ENCODE measurements at places on chromosomes 7 and 10.

DNA sequence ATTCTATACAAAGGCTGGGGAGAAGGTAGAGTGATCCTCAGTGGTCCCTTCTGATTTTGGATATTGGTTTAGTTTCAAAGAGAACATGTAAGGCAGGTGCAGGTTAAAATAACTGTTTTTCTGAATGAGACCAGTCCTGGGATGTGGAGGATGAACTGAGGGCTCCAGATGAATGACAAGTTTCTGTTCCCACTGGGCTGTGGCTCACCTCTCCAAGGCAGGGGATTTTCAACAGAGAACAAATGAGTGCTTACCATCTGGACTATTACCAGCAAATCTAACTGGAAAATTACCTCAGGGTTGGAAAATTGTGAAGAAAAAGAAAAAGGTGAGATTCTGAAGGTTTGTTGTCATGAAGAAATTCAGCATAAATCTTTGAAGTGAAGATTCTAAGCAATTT, 8.0 kb downstream of the LAMB4 start:
- no peak for DNase-seq

DNA sequence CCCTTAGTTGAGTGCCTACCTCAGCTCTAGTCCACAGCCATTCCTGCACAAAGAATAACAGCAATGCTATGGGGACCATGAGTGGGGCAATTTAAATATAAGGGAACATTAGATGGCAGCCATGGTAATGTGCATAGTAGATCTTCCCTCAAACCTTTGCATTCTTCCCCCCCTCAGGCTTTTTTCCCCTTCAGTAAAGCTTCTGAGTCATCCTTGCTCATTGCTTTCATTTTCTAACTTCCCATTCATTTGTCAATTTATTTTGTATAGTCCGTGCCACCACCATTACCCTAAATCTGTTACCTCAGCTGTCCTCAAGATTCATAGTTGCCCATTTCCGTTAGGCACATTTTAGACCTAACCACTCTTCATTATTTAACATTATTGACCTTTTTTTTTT, 10.7 kb downstream of the HECTD2 start:
- DNase-seq, result no peak

DNA sequence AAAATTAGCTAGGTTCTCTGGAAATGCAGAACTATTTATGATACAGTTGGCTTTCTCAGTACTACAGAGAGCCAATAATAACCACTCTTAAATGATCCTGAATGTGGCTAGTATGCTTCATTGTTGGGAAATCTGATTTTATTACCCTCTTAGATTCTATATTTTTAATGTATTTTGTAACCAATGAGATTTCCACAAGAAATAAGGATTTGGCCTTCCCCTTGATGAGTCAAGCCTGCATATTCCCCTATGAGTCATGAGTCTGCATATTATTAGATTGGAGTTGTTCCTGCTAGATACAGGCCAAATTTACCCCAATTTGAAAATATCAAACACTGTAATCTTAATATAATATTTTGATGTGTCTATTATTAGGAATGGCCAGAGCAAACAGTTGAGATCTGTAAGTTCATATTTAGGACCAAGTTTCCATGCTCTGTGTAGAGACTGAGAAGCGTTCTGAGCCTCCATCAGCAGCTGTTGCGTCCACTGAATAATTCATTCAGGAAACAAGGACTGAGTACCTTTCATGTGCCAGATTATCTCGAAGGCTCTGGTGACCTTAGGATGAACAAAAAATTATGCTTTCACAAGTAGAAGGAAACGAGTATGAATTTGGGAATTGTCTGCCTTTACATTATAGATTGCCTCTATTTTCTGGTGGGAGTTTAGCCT, 793.4 kb downstream of the NRG3 start:
- no peak for DNase-seq

DNA sequence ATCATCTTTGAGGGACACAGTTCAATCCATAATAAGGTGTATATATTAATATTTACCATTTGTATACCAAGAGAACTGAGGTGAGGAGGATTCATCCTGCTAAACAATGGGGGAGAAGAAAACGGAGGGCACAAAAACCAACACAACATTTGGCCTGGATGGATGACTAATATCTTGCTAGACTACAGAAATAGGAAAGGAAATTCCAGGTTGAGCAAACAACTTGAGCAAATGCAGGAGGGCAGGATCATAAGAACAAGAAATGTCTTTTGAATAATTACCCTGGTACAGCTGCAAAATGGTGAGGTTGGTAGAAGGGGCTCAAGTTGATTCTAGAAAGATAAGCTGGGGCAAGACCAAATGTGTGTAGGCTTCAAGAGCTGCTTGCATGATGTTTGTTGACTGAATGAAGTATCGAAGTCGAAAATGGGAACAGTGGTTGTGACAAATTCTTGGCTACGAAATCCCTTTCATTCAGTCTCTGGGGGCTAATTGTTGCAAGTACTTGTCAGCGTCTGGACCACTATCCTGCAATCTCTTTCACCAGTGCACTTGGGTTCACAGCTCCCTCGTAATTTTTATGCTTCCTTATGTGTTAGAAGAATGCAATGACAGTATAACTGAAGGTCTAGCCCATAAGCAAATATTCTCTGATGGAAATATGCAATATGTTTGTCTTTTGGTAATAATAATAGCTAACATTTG, 176.2 kb downstream of the PTEN start:
- no peak for DNase-seq

- DNase-seq, result no peak
Observed at GRCh38 chr10:13062803-13063202, 37.2 kb upstream of the OPTN start.

DNA sequence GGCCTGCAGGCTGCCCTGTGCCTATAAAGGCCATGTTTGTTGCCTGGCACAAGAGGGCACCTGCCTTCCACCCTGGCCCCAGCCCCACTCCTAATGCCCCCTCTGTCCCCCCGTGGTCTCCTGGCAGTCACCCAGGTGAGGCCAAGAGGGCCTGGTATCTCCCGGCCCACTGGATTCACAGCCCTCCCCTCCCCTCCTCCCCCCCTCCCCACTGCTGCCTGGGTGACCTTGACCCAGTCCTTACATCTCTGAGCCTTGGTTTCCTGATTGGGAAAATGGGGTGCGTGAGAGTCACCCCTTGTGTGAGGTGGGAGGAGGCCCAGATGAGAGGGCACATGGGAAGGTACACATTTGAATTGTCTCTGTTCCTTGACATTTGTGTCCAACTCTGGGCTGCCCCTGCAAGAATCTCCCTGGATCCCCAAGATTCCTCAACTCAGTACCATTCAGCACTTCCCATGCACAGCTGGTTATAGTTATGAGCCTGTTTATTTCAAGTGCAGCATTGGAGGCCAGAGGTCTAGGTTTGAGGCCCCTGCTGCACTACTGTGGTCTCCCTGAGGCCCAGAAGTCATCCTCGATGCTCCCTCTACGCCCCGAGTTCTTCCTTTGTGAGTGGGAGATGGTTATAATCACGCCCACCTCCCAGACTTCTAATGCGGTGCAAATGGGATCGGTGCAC, 58.9 kb downstream of the TMEM270 start:
- no peak for DNase-seq

GRCh38 chr10:2881720-2882620, 185.4 kb upstream of the PFKP start:
- DNase-seq, result no peak

DNA sequence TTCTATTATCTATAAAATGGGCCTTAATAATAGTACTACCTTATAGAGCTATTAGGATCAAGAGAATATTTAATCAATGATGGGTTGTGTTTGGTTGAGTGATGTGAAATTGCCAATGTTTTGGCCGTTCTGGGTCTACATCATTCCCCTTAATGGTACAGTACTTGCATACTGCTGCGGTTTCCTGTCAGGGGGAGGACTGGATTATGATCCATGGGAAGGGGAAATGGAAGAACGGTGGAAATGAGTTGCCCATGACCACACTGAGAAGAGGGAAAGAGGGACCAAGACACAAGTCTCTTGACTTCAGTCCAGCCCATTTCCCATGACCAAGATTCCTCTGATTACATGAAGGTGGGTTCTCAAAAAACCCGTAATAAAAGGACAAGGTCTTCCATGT, 999 bp upstream of the MRPS24 start:
- DNase-seq, result no peak

- no peak for DNase-seq
Observed at GRCh38 chr7:133668296-133669060, 415.6 kb downstream of the EXOC4 start.

DNA sequence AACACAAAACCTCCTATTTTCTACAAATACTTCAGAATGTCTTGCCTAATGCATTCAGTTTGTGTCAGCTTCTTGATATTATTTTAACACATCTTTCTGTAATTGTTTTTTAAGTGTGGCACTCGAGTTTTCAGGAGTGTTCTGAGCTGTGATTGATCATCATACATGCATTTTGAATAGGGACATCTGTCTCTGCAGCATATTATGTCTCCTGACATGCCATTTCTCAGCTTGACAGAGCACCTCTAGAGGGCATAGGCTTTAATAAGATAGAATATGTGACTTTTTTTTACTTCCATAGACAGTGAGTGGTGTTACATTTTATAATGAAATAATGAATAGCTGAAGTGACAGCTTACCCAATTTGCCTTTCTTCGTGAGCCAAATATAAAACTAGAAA, 219.2 kb upstream of the HDAC9 start:
- no peak for DNase-seq

GRCh38 chr10:129793996-129794395, 170.1 kb downstream of the EBF3 start:
- no peak for DNase-seq

DNA sequence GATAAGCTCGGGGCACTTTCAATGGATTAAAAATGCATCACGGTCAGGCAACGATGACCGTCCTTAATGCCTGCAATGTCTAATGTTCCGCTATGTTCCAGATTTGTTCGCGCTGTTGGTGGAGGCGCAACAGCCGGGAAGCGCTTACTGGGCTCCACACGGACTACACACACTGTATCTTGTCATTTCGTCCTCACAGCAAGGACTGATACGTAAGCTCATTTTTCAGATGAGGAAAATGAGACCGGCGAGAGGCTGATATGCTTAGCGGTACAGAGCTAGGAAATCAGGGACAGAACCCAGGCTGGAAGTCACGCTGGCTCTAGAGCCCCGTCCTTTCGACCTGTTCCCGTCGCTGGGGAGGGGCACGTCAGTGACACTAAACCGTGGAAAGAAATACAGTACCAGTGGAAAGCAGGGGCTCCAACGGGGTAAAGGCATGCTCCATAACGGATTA, 670 bp downstream of the TPK1 start:
- DNase-seq, result peak; percentile 62

DNA sequence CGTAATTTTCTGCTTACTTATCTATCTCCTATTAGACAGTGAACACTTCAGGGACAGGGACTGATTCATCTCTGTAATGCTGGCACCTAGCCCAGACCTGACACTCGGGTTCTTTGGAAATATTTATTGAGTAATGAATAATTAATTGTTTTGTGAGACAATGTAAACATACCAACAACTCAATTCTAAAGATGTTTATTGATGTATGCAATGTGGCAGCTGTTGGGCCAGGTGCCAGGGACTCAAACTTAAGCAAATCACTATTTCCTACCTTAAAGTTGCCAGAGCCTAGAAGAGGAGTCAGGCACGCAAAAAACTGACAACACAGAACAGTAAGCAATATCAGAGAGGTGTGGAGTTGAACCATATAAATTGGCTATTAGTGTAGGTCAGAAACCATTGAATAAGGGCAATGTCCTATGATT, 63.6 kb upstream of the BMPER start:
- no peak for DNase-seq

GRCh38 chr7:4712281-4713182, 30.4 kb downstream of the FOXK1 start:
- no peak for DNase-seq

DNA sequence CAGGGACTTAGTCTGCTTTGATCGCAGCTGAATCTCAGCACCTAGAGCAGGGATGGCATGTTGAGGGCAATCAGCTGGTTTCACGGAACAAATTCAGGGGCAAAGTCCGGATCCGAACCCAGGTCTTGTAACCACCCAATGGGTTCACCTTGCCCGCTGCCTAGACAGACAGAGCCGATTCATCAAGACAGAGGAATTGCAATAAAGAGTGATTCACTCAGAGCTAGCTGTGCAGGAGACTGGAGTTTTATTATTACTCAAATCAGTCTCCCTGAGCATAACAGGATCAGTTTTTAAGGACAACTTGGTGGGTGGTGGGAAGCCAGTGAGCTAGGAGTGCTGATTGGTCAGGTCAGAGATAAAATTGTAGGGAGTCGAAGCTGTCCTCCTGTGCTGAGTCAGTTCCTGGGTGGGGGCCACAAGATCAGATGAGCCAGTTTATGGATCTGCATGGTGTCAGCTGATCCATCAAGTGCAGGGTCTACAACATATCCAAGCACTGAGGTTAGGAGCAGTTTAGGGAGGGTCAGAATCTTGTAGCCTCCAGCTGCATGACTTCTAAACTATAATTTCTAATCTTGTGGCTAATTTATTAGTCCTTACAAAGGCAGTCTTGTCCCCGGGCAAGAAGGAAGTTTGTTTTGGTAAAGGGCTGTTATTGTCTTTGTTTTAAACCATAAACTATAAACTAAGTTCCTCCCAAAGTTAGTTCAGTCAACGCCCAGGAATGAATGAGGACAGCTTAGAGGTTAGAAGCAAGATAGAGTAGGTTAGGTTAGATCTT, 43.5 kb upstream of the CHST3 start:
- no peak for DNase-seq

DNA sequence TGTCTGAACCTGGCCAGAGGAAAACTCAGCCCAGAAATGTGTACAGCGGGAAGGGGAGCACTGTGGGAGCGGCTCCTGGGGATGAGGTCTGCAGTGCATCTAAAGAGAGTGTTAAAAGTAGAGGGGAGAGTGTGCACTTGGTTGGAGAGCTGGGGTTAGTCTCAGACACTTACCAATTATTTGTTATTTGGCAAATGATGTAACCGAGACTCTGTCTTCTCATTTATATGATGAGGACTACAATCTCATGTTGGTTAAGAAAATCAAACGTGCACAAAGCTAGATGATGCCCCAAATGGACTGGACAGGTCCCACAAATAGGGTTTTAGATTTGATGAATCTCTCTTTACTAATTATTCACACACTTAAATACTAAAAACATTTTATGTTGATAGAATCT, 962.4 kb downstream of the GATA3 start:
- DNase-seq, result no peak

DNA sequence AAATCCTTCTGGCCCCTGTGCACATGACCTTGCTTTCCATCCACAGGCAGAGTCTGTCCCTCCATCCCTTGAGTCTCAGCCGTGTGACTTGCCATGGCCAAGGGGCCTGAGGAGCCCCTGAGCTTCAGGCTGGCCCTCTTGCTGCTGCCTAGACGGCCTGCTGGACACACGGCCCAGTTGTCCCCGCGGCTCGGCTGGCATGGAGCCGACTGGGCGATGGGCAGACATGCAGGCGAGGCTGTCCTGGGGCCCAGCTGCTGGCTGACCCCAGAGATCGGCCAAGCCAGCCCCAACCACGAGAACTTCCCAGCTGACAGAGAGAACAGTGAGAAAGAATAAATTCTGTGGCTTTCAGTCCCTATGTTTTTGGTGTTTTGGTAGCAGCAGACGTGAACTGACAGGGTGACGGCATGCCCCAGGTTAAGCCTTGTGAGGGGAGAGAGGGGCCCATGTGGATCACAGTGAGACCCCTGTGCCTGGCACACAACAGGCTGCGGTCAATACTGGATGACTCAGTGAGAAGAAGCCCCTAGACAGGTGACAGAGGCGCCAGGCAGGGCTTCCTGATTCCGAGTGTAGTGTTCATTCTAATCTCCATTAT, 11.7 kb downstream of the PRKAG2 start:
- no peak for DNase-seq
